SJCRH30 (cell line): ENCODE measurements at places on chromosomes 7 and 10. TPM values are rescaled to one million over a fixed set of nuclear protein-coding genes. Genes with fewer than 3 reads are reported as not detected.

Gene NAT16
- not detected in 2 replicates for total RNA-seq

Gene ZNF775
- total RNA-seq: 8.1 and 9.5 TPM in 2 replicates

Gene KCNIP2
- 0.81 and 1.1 TPM in 2 replicates for total RNA-seq

Gene ADRB1
- 0.12 and 0.13 TPM in 2 replicates for total RNA-seq

Gene POLR3A
- 21.6 and 22.6 TPM in 2 replicates for total RNA-seq

Gene DIP2C
- 5.0 TPM in 2 replicates for total RNA-seq

Gene HGF
- total RNA-seq: 0.16 TPM in 1 of 2 replicates, not detected in the other

Gene TSPAN12
- total RNA-seq: 114 and 123 TPM in 2 replicates

Gene POU6F2
- not detected in 2 replicates for total RNA-seq

Gene SCIN
- not detected in 2 replicates for total RNA-seq

Gene SLIT1
- 0.03 and 0.04 TPM in 2 replicates for total RNA-seq

Gene ECHDC3
- total RNA-seq: not detected in 2 replicates

Gene ADAMTS14
- 6.4 and 7.6 TPM in 2 replicates for total RNA-seq

Gene STEAP4
- not detected in 2 replicates for total RNA-seq

GRCh38 chr7:134856691-134857090, 77.3 kb downstream of the CALD1 start:
- peak; percentile 38 for DNase-seq
- H3K27me3 ChIP-seq: no peaks in the 10 kb centered on the region
- H3K36me3 ChIP-seq: no peaks in the 10 kb centered on the region
- H3K4me3 ChIP-seq: no peak overlapping the region

- no peaks in the 10 kb centered on the region for H3K27me3 ChIP-seq
- no peak overlapping the region for H3K27ac ChIP-seq
- no peaks in the 10 kb centered on the region for H3K4me1 ChIP-seq
- H3K4me3 ChIP-seq: no peak overlapping the region
- H3K36me3 ChIP-seq: no peaks in the 10 kb centered on the region
- no peak for DNase-seq
Measured at GRCh38 chr10:19944911-19945663, 128.9 kb downstream of the PLXDC2 start.

GRCh38 chr10:16259726-16260125, 177.1 kb upstream of the PTER start:
- H3K4me3 ChIP-seq: no peak overlapping the region
- DNase-seq: no peak
- no peaks in the 10 kb centered on the region for H3K4me1 ChIP-seq

- no peak overlapping the region for H3K27ac ChIP-seq
- H3K36me3 ChIP-seq: no peaks in the 10 kb centered on the region
Measured at GRCh38 chr7:78212476-78213060, 414.0 kb downstream of the PHTF2 start.

GRCh38 chr7:39686261-39686924, 63.0 kb downstream of the RALA start:
- DNase-seq: no peak
- no peaks in the 10 kb centered on the region for H3K27me3 ChIP-seq
- H3K4me3 ChIP-seq: no peak overlapping the region
- no peak overlapping the region for H3K27ac ChIP-seq

DNA sequence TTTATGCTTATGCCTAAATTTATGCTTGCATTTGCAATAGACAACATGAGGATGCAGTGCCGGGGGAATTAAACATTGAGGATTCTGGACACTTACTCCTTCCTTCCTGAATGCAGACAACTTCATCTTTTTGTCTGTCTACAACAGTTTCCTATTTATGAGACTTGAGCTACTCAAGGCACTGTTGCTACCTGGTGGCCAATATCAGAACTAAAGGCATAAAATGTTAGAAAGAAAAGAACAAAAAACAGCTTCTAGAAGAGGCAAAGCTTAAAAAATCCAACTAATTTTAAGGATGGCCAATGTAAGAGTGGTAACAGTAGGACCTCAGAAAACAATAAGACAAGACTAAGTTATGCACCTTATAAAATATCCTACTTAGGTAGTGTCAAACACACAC, 144.5 kb upstream of the PTN start:
- DNase-seq: no peak
- peaks cover 10% of the 10 kb centered on the region for H3K27me3 ChIP-seq
- H3K27ac ChIP-seq: no peak overlapping the region
- H3K4me3 ChIP-seq: no peak overlapping the region

DNA sequence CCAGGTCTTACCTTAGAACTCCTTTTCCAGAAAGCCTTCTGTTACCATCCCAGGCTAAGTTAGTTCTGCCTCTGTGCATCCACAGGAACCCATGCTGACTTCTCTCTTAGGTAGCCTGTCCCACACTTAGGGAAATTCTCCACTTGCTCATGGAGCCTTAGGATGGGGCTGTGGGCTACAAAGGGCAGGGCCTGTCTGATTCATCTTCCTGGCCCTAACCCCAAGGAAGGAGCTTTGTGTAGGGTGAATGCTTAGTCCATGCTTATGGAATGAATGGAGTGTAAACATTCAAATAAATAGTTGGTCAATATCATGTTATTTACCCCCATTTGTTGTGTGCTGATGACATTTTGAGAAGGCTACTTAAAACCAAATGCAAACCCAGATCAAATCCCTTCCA, 54.7 kb downstream of the EMX2 start:
- no peak overlapping the region for H3K4me3 ChIP-seq
- peaks cover 6% of the 10 kb centered on the region; the same call in 1 of the 2 replicates for H3K4me1 ChIP-seq
- no peak for DNase-seq

GRCh38 chr7:155324918-155325235, 27.2 kb downstream of the INSIG1 start:
- no peak overlapping the region for H3K27ac ChIP-seq
- H3K36me3 ChIP-seq: no peaks in the 10 kb centered on the region
- H3K4me3 ChIP-seq: no peak overlapping the region
- no peaks in the 10 kb centered on the region for H3K4me1 ChIP-seq
- no peaks in the 10 kb centered on the region for H3K27me3 ChIP-seq
- DNase-seq: no peak

- H3K4me1 ChIP-seq: no peaks in the 10 kb centered on the region
- no peaks in the 10 kb centered on the region for H3K27me3 ChIP-seq
- DNase-seq: no peak
- H3K36me3 ChIP-seq: no peaks in the 10 kb centered on the region
Measured at GRCh38 chr7:139099172-139099947, 10.2 kb downstream of the ZC3HAV1 start.

DNA sequence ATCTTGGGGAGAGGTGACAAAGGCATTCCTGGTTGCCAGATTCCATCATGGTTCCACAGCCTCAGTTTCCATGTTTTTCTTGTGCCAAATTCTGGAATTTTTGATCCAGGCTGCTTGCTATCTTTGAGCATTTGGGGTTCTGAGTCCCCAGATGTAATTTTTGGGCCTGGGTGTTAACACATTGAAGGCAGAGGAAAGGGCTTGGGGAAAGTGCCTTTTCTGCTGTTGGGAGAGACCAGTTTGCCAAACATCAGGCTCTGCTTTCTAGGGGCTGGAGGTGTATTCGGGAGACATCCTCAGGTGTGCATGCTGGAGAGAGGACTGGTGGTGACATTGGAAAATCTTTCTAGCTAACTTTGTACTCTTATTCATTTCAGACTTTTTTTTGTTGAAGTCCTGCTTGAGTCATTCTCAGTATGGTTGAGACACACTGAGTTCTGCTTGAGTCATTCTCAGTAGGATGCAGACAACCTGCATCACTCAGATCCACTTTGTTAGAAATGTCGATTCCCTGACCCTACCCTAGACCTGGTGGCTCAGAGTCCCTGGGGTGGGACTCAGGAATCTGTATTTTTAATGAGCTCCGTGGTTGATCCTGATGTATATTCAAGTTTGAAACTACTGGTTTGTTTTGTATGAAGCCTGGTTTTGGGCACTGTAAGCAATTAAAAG, 101.0 kb downstream of the LRMDA start:
- no peak overlapping the region for H3K4me3 ChIP-seq
- no peaks in the 10 kb centered on the region for H3K27me3 ChIP-seq
- H3K27ac ChIP-seq: no peak overlapping the region

DNA sequence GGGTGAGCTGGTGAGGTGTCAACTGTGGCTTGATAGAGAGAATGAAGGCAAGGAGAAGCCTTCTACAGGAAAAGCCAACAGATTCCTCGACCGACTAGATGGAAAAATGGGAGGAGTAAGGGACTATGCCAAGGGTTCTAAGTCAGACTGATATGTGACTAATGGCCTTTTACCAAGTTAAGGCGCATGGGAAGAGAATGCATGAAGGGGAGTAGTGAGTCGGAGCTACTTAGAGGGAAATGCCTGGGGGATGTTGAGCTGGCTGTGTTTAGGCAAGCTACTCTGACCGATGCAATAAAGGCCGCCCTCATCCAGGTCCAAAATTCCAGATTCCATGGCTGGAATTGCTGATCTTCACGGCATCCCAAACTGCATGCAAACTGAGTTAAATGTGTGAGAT, 48.2 kb downstream of the APBB1IP start:
- peaks cover 4% of the 10 kb centered on the region; the same call in 1 of the 2 replicates for H3K27me3 ChIP-seq
- H3K36me3 ChIP-seq: no peaks in the 10 kb centered on the region
- no peak overlapping the region for H3K27ac ChIP-seq
- DNase-seq: no peak
- no peak overlapping the region for H3K4me3 ChIP-seq

GRCh38 chr7:55502124-55502857, 70.0 kb downstream of the VOPP1 start:
- no peak for DNase-seq
- no peaks in the 10 kb centered on the region for H3K27me3 ChIP-seq
- H3K36me3 ChIP-seq: peaks cover 5% of the 10 kb centered on the region
- no peak overlapping the region for H3K4me3 ChIP-seq
- H3K27ac ChIP-seq: no peak overlapping the region
- H3K4me1 ChIP-seq: peaks cover 25% of the 10 kb centered on the region

- H3K27ac ChIP-seq: no peak overlapping the region
- H3K27me3 ChIP-seq: no peaks in the 10 kb centered on the region
- H3K4me1 ChIP-seq: peaks cover 8% of the 10 kb centered on the region
Measured at GRCh38 chr7:36395171-36395894, 5.7 kb downstream of the ANLN start.

DNA sequence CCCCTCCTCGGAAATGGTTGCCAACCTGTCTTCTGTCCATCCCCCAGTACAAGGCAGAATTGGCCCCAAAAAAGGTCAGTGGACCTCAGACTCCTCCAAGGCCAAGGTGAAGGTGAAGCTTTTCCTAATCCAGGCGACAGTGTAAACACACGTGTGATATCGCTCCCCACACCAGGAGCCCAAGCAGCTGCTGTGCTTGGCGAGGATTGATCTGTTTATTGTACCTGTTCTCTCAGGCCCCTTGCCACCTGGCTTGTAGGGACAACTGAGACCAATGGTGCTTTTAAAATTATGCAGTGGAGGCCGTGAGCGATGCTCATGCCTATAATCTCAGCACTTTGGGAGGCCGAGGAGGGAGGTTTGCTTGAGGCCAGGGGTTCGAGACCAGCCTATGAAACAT, 66.1 kb upstream of the GTF2IRD1 start:
- no peaks in the 10 kb centered on the region for H3K27me3 ChIP-seq
- no peak overlapping the region for H3K27ac ChIP-seq
- DNase-seq: no peak
- peaks cover 5% of the 10 kb centered on the region; the same call in 1 of the 2 replicates for H3K36me3 ChIP-seq
- no peaks in the 10 kb centered on the region for H3K4me1 ChIP-seq
- H3K4me3 ChIP-seq: no peak overlapping the region

DNA sequence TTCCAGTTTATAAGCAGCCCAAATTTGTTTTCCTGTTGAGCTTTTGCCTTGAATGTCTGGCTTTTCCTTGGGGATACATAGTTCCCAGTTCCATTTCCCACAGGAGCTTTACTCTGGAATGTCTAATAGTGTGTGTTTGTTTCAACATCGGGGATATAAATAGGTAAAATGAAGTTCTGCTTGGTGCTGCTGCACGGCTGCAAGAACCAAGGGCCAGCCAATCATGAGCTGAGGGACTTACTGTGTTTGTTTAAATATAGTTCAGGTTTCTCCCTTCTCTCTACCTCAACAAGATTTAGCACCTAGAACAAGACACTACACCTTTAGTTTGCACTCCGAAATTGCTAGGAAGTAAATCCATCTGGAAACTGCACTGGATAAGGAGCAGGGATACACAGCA, 43.9 kb downstream of the GRM8 start:
- H3K27ac ChIP-seq: no peak overlapping the region
- no peak overlapping the region for H3K4me3 ChIP-seq
- DNase-seq: no peak
- H3K4me1 ChIP-seq: no peaks in the 10 kb centered on the region
- no peaks in the 10 kb centered on the region for H3K36me3 ChIP-seq

DNA sequence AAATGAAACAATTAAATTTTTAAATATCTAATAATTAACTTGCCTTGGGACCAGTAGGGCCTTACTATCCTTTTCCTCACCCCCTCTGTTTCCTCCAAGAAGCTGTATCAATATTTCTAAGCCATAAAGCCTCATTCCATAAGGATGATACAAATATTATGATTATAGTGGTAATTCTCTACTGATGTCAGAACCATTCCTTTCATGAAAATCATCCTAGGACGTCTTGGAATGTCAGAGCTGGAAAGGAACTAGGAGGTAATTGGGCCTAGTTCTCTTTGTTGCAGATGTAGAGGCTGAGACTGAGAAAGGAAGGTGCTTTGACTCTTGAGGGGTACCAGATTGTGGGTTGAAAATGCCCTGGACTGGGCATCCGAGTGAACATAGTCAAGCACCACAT, 766.7 kb upstream of the GHITM start:
- no peaks in the 10 kb centered on the region for H3K4me1 ChIP-seq
- H3K36me3 ChIP-seq: no peaks in the 10 kb centered on the region
- H3K27ac ChIP-seq: no peak overlapping the region
- no peak for DNase-seq
- no peak overlapping the region for H3K4me3 ChIP-seq
- no peaks in the 10 kb centered on the region for H3K27me3 ChIP-seq

DNA sequence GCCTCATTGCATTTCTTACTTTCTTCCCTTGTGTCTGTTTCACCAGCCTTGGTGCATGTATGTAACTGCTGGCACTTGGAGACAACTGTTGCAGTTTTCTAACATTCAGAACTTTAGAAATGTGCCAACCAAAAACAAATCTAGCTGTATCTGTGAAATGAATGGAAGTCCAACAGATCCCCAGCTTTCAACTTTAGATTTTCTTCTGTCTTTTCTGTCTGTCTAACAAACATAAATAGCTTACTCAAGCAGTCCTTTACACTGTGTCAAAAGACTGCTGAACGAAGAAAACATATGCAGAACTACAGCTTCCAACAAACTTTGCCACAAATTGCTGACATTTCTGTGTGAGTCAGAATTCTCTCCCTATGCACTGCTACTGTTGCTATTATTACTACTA, 30.9 kb downstream of the SORCS1 start:
- no peak for DNase-seq
- H3K4me3 ChIP-seq: no peak overlapping the region
- H3K36me3 ChIP-seq: peaks cover 9% of the 10 kb centered on the region; the same call in 1 of the 2 replicates
- no peaks in the 10 kb centered on the region for H3K27me3 ChIP-seq
- H3K27ac ChIP-seq: no peak overlapping the region

DNA sequence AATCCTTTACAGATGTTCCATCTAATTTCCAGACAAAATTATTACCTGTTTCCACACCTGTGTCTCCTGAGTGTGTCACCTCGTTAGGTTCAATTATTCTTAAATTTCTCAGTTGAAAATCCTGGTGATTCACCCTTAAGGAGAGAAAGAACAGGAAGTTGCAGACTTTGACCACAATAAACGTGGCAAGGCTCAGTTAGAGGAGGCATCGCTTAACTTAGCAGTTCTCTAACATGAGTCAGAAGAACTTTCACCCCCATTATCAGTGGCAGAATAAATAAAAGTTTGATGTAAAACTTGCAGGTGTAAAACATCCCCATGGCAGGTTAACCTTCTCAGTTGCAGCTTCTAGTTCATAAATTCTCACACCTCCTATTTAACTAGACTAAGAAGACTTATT, 8.3 kb downstream of the XPNPEP1 start:
- H3K36me3 ChIP-seq: peaks cover 12% of the 10 kb centered on the region; the same call in 1 of the 2 replicates
- no peak overlapping the region for H3K27ac ChIP-seq
- DNase-seq: no peak
- H3K27me3 ChIP-seq: no peaks in the 10 kb centered on the region
- H3K4me3 ChIP-seq: no peak overlapping the region

GRCh38 chr10:129909531-129910256, 54.4 kb downstream of the EBF3 start:
- H3K4me3 ChIP-seq: no peak overlapping the region
- no peak overlapping the region for H3K27ac ChIP-seq
- peaks cover 19% of the 10 kb centered on the region; the same call in 1 of the 2 replicates for H3K4me1 ChIP-seq
- no peak for DNase-seq
